ENCODE measurements at places on chromosomes 6 and 20. TPM values are rescaled to one million over a fixed set of nuclear protein-coding genes. Genes with fewer than 3 reads are reported as not detected.

The NT5E gene
- 41.0 TPM for total RNA-seq

GRCh38 chr6:148981515-148981914 is 234.7 kb downstream of the UST start:
- H3K36me3 ChIP-seq = no peaks in the 10 kb centered on the region
- no peak overlapping the region for H3K27ac ChIP-seq
- H3K4me1 ChIP-seq = no peaks in the 10 kb centered on the region
- DNase-seq = no peak
- no peak overlapping the region for H3K4me3 ChIP-seq
- H3K27me3 ChIP-seq = no peaks in the 10 kb centered on the region

The CDK19 gene
- total RNA-seq = 20.4 TPM

DNA sequence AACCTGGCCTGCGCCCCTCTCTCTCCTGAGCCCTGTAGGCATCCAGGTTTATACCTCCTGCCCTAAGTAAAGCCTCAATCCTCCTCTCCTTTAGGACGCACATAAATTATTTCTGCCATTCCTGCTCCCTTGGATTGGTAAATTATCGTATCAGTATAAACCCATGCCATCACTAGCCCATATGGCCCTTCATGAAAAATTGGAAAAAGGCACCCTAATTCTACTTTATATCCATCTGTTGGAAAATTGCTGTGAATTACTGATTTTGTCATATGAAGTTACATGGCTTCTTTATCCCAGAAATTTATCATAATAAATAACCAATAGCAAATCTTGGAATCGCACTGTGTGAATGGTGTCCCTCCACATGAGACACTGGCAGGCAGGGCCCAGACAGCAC is 395.2 kb downstream of the PRKN start:
- H3K36me3 ChIP-seq = no peaks in the 10 kb centered on the region
- H3K4me3 ChIP-seq = no peak overlapping the region
- DNase-seq = no peak
- H3K4me1 ChIP-seq = no peaks in the 10 kb centered on the region

DNA sequence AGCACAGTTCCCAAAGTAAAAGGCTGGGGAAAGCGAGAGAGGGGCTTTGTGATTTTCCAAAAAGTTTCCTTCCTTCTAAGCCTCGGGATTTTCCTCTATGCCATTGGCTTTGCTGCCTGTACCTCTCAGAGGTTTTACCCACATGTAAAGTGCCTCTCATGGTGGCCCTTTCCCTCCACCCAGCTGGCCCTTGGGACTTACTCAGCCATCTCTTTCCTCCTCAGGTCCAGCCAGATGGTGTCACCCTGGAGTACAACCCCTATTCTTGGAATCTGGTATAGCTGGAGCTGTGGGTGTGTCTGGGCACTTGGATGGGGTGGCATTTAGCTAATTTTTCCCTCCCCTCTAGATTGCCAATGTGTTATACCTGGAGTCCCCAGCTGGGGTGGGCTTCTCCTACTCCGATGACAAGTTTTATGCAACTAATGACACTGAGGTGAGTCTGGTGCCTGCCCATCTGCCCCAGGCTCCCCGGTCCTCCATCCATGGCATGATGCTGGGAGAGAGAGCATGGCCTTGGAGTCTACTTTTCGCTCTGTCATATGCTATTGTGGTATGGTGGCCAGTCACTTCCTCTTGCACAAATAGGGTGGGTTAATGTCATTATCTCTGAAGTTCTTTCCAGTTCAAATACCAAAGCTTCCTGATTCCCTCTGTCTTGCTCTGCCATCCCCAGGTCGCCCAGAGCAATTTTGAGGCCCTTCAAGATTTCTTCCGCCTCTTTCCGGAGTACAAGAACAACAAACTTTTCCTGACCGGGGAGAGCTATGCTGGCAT is 1.1 kb downstream of the CTSA start:
- H3K27me3 ChIP-seq = no peaks in the 10 kb centered on the region
- no peak for DNase-seq
- H3K27ac ChIP-seq = peak overlapping the region; percentile 69
- no peaks in the 10 kb centered on the region for H3K36me3 ChIP-seq
- no peaks in the 10 kb centered on the region for H3K4me1 ChIP-seq

DNA sequence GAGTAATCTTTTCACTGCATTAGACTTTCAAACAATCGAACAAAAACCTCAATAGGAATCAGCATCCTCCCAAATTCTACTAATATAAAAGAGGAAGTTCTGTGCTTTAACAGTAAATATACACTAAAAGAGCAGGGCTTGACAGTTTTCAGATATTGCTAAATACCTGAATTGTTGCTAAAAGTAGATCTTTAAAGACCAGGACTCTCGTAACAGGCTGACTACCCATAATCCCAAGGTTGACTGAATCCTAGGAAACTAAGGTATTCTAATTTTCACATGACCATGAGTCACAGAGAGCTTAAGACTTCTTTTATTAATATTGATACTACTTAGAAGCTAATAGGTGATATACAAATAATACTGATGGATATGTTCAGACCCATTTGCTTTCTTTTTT is 10.1 kb downstream of the CD164 start:
- peaks cover 10% of the 10 kb centered on the region for H3K4me1 ChIP-seq
- peaks cover 24% of the 10 kb centered on the region for H3K36me3 ChIP-seq
- no peak overlapping the region for H3K4me3 ChIP-seq
- no peak overlapping the region for H3K27ac ChIP-seq
- DNase-seq = no peak
